ENCODE measurements at places on chromosomes 6 and 20.
A peak's percentile ranks its signal among the peaks of the same experiment; 100 is the strongest.

DNA sequence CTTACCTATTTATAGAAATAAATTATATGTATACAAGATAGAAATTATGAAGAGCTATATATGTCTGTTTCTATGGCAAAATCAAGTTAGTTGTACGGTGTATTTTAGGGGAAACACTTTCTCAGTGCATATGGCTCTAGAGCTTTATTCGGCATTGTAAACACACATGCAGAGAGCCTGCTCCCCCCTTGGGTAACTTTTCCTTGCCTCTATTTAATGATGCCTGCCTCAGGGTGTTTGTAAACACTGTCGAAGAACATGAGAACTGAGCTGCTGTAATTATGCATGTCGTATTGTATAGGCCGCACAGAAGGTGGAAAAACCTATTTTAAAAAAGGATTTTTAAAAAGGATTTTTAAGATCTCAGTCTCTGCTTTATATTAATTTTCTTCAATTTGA lies 133.4 kb downstream of the FNDC1 start:
- DNase-seq = no peak

- no peak for DNase-seq
Measured at GRCh38 chr6:51887859-51888258, 199.6 kb downstream of the PKHD1 start.

- DNase-seq = no peak
Measured at GRCh38 chr6:52512199-52512598, 64.7 kb downstream of the TRAM2 start.

GRCh38 chr6:84119277-84119676 lies 85.7 kb downstream of the MRAP2 start:
- DNase-seq = no peak

DNA sequence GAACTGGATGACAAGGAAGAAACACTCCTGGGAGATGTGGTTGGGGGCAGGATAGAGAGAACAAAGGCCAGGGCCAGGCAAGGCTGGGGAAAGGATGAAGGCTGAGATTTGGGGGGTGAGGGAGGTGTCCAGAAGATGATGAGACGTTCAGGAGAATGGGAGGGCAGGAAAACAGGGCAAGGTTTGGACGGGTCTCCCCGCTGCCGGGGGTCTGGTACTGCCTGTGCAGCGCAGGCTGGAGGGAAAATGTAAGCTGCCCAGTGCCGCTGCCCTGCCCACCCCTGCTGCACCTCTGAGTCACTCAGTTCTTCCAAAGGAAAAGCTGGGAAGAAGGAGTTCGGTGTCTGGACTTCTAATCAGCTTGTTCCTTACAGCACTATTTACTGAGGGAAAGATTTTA lies 130.9 kb downstream of the DTNBP1 start:
- DNase-seq = no peak

DNA sequence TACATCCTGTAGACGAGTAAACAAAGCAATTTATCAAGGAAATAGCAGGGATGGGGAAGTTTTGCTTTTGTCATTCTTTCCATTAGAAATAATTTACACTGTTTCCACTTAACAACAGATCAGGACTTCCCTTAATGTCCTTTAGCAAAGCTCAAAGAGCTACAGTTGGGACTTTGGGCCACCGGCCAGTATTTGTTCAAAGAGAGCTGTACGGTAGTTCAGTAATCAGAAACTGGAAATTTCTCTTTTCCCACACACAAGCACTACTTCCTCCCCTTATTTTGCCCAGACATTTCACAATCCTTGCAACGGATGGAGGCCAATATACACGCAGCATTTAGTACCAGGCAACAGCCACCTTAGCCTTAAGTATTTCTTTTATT lies 12.1 kb upstream of the HINT3 start:
- no peak for DNase-seq

DNA sequence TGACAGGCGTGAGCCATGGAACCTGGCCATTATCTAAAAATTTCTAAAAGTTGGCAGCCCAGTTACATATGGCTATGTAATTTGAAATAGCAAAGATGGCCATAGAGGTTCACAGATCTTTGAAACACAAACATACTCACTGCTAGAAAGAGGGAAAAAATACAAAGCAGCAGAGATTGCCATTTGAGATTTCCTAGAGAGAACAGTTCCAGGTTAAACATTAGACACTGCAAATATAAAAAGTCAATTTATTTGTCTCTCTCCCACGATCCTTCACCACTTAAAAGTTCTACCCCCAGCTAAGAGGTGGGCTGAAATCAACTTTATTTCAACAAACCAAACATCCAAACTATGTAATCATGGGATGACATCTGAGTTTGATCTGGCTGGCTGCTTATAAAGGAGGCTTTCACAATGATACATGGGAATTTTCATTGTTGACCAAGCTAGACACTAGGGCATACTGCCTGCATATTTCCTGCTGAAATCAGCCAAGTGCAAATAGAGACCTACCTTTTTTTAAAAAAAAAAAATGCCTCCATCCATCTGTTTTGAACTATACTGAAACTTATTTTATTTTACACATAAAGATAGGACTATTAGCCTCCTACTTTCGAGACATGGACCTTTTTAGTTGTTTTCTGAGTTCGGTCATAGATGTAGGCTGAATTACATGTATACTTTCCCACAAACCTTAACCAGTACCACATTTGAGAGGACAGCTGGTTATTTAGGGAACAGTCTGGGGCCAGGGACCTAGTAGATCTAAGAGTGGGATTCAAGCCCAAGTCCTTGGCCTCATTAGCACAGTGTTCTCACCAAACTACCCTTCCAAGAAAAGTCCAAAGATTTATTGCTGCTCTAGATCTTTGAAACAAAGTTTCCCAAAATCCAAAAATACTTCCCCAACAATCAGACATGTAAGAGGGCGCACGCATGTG lies 16.6 kb downstream of the DCDC2 start:
- DNase-seq = no peak

DNA sequence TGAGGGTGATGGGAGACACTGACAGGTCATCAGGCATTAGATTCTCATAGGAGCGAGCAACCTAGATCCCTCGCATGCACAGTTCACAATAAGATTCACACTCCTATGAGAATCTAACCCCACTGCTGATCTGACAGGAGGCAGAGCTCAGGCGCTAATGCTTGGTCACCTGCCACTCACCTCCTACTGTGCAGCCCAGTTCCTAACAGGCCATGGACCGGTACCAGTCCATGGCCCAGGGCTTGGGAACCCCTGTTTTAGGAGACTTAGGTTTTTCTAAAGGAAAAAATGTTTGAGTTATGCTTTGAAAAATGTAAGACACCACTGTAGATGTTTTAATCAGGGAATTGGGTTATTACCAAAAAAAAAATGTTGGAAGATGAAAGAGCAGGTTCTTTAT lies 6.7 kb downstream of the HLA-E start:
- no peak for DNase-seq

- peak; percentile 67 for DNase-seq
Measured at GRCh38 chr20:9514461-9515213, at the start of gene LAMP5. Gene LAMP5, plus strand, starts transcription at chr20:9514590. Its CDS starts 263 bp downstream, at chr20:9514853.

- no peak for DNase-seq
Measured at GRCh38 chr6:77454386-77454785, 8.9 kb downstream of the HTR1B start.

DNA sequence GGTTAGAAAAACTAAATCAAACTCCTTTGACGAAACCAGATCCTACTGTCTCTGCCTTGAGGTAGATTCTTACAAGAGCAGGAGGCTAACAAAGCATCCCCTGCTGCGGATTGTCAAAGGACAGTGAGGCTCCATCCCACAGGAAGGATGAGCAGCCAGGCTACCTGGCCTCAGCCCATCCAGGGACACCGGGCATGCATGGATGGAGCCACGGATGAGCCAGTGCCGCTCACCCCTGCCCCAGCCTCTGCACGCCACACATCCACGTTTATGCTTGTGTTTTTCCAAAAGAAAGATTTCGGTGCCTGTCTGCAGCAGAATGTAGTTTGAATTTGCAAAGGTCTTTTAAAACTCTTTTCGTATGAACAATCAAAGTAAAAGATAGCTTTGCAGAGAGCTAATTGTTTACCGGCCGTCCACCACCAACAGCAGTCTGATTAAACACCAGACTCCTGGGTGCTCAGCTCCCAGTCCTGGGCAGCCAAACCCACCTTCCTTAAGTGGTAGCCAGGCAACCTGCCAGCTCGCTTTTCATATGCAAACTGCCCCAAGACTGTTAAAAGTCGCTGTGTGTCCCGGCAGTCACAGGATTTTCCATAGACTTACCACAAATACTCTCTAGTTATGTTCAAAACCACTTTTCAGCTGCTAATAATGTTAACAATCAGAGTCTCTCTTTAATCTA lies 999 bp downstream of the THBS2 start:
- DNase-seq = peak; percentile 90

DNA sequence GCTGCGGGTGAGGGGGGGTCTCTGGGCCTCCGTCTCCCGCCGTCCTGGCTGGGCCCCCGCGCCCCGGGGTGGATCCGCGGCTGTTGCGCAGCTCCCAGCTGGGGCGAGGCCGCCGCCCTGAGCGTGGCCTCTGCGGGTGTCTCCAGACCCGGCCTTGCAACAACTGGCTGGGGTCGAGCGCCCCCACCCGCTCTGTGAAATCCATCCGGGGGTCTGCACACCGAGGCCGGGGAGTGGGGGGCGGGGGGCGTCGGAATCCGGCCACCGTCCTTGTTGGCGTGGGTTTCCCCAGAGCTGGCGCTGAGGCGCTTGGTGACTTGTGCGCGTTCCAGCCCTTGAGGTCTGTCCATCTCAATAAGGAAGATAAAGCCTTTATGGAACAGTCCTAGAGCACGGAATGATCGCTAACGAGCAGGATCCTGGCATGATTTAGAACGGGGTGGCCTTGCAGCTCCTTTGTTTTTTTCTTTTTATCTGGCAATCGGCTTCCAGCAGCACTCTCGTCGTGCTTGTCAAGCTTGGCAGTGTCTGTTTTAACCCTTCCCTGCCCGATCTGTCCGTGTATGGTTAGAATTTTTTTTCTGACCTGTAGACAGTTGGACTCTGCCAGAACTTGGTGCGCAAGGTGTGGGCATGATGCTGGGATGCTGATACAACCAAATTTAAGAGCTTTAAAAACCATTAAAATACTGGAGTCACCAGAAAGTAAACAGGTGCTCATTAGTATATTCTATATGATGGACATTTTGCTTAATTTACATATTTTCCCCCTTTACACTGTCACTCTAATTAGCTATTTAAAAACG lies 675 bp downstream of the DSTN start:
- DNase-seq = peak; percentile 58

DNA sequence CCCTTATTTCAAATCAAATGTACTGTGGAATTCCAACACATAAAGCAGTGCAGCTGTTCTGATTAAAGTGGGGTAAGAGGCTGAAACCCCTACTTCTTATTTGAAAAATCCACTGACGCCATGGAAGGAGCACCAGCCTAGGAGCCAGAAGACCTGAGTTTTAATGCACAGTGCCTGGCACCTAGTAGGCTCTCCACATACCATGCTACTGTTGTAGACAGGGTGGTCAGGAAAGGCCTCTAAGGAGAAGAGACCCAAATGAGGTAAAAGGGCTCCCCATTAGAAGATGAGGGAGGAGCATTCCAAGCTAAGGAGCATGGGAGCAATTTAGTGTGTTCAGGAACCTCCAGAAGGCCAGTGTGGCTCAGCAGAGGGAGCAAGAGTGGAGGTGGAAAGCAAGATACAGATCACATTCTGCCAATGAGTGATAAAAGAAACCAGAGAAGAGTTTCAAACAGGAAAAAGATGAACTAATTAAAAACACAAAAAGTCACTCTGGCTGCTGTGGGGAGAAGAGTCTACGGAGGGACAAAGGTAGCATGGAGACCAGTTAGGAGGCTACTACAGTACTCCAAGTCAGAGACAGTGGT lies 11.8 kb upstream of the ZNF76 start:
- DNase-seq = no peak

GRCh38 chr6:31972709-31973350 lies 892 bp upstream of the DXO start:
- no peak for DNase-seq

DNA sequence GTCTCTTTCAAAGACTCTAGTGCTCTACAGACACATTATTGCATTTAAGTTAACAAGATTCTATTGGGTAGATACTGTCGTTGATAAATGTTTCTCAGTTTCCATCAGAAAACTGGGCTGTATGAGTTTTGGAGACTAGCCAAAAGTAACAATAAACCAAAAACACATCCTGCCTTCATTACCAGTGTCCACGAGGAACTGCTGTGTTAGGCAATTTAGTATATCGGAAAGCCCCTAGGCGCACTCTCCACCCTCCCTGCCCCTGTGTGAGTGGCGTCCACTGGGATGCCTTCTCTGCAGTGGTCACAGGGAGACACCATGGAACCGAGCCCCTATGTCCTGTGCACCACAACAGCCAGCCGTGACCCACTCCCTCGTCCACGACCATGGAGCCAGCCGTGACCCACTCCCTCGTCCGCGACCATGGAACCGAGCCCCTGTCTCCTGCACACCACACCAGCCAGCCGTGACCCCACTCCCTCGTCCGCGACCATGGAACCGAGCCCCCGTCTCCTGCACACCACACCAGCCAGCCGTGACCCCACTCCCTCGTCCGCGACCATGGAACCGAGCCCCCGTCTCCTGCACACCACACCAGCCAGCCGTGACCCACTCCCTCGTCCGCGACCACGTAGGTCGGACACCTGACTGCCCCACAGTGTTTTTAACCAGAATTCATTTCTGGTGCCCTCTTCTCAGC lies 35.3 kb downstream of the DLL1 start:
- DNase-seq = no peak

DNA sequence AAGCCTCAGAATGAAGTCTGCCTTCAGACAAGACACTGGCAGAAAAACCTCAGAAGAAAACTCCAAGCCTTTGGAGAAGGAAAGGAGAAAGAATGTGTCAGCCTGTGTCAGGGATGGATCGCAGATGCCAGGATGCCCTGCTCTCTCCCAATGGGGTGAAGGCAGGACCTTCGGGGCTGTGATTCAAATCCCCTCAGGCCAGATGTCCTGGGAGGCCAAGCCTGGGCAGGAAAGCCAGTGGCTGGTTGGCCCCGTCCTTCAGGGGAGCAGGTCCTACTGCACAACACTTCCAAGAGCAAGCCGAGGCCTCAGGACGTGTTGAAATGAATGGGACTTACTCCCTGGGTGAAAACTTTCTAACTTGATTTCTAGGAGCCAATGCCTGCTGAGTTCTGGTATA lies 36.5 kb downstream of the GJA10 start:
- DNase-seq = no peak

DNA sequence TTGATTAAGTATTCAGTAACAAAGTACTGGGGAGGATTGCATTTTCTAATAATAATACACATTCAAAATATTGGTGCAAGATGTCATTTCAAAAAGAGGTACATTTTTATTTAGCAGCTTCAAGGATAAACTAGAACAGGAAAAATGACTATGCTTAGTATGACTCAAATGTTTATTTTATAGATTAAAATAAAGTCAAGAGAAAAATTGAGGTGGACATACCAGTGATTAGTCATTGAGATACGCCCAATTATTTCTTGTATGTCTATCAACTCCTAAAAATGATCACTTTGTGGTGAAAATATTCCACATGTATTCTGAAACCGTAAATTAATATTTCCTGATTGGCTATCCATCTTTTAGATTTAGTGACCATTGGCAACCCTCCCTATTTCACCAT lies 96.7 kb downstream of the PHF3 start:
- DNase-seq = no peak

GRCh38 chr20:12482661-12483060 lies 526.1 kb upstream of the SPTLC3 start:
- DNase-seq = no peak

GRCh38 chr6:170207586-170208181 lies 83.2 kb downstream of the DLL1 start:
- DNase-seq = no peak
